ENCODE measurements at places on chromosomes 4 and X.

DNA sequence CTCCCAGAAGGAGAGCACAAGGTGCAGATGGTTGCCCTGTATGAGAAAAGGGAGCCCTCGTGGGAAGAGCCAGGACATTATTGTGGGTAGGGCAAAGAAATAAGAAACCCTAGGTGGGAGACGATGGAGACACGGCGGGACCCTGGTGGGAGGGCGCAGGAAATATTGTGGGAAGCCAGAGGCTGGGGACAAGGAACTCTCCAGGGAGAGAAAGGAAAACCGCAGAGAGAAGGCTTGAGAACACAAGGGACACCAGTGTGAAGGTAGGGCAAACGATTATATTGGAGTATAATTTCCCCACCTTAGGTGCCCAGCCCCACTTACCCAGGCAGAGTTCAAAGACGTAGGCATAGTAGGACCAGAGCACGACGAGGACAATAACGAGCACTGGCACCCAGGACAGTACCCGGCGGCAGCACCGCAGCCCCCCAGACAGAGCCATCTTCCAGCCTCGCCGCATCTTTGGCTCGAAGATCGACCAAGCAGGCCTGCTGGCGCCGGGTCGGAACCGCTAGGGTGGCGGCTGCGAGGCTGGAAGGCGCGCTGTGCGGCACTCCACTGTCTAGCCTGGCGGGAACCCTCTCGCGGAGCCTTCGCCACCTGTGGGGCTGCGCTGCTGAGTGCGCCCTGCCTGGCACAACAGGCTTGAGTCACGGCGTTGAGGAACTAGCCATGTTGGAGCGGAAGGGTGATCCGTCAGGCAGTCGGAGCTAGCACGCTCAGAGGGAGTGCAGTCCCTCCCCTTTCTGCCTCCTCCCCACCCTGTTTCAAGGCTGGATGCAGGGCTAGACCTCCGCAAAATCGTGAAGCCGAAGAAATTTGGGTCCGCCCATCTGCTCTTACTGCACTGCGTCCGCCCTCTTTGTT lies at the start of gene ZDHHC15:
Gene ZDHHC15, minus strand, starts transcription at position 473 of the 867 bp plus-strand sequence. Its CDS starts 13 bp downstream, at position 460.
- peak; percentile 18 for DNase-seq

DNA sequence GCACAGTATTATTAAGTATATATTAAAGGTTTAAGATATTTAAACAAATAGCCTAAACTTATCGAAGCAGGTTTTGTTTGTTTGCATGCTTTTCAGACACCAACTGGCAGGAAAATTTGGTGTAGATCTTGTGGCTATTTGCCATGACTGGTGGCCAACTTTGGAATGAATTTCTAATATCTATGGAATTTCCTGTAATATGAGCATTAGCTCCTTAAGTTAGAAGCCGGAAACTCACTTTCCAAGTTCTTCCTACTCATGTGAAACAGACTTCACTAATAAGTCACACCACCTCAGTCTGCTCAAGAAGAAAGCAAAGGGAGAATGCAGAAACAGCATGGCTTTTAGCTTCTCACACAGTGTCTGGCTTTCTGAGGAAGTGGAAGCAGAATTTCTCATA lies 563.9 kb downstream of the GRXCR1 start:
- DNase-seq: peak; percentile 66

GRCh38 chrX:97850911-97851310 lies 967.2 kb downstream of the RPA4 start:
- DNase-seq: no peak

- DNase-seq: no peak
Observed at GRCh38 chr4:164058776-164059445, 564.4 kb downstream of the TMA16 start.

GRCh38 chr4:22991576-22991975 lies 298.8 kb downstream of the GBA3 start:
- no peak for DNase-seq

DNA sequence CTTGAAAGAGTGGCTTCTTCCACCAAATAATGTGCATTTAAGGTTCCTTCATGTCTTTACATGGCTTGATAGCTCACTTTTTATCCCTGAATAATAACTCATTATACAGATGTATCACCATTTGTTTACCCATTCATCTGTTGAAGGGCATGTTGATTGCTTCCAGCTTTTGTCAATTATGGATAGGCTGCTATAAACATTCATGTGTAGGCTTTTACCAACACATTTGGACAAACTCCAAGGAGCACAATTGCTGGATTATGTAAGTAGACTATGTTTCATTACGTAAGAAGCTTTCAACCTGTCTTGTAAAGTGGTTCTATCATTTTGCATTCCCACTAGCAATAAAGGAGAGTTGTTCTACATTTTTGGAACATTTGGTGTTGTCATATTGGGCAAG lies 2637.0 kb downstream of the PCDH7 start:
- DNase-seq: no peak

- DNase-seq: no peak
Observed at GRCh38 chr4:71270901-71271300, 67.9 kb upstream of the SLC4A4 start.

DNA sequence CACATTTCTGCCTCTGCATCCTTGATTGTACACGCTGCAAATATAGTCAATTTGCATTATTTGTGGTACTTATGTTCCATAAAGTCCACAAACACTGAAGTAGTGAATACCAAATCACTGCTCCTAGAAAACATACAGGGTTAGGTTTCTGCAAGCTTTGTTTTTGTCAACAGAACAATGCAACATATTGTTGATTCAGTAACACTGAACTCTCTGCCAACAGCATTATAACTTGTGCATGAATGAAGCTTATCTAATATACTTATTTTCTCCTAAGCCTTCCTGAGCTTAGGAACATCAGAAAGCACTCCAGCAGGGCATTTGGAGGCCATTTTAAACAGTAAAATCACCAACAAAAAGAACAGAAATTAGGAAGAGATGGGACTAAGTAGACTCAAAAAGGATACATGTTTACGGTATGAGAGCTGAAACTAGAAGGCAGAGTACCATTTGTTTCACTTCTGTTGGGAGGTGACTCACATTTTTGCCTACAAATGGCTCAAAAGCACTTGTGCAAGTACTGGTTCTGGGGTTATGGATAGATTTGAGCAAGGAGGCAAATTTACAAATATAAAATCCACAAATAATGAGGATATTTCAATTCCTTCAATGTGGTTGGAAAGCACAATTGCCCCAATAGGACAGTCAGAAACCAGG lies 14.1 kb downstream of the COX18 start:
- no peak for DNase-seq

DNA sequence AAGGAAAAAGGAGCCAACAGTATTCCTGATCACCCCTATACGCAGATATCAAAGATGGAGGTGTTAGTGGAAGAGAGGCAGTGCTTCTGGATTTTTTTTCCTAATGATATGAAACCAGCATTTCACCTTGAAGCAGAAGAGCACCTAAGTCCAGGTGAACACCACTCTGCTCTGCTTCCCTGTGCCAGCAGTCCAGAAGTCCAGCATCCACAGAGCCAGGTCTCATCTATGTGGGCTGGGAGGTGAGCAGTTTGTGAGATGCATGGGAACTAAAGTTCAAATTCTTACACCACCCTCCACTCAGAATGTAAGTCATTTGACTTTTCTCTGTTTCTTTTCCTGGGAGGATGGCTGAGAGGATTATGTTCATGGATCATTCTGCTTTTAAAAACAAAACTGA lies 202.6 kb downstream of the RELL1 start:
- DNase-seq: no peak

DNA sequence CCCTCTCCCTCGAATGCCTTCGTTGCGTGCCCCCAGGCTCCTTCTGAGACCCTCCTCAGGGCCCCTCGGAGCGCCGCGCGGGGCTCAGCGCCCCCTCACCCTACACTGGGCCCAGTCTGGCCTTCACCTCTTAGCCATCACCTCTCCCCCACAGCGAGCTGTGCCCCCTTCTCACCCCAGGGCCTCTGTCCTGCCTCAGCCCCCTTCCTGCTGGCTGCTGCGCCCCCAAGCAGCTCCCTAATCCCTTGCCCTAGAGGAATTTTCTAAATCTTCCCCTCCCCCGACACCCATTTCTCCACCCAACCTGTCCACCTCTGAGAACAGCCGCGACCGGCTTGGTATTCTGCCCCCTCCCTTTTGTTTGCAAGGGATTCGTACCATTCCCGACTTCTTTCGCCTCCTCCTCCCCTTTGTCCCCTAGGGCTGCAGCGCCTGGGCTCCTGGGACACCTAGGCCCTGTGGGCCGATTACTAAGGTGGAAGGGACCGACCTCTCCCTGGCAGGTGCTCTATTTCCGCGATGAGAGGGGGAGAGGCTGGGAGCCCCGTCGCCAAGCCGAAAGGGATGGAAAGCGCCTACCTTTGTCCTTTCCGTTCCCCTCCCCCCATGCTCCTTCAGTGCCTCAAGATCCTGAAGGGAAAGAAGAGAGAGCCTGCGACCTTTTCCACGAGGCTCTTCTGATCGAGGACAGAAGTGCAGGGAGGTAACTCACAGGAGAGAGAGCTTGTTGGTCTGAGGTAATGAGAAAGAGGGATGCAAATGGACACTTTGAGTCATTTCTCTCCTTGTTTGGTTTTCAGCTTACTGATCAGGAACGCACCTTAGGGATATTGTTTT lies 10.9 kb downstream of the DLG3 start:
- no peak for DNase-seq

DNA sequence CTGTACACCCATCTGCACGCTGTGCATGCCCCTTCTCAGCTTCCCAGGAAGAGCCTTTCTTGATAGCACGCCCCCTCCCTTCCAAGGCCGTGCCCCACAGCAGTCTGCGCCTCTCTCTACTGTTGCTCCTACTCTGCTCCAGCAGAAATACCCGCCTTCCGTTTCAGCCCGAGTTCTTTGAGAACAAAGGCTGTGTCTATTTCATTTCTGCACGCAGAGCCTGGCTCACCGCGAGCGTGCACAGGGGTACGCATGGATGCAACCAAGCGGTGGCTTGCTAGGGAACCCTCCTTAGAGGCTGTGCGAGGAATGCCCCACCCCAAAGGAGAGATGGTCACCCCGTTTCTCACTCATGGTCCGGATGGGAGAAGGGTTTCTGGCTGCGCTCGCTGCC lies 485 bp downstream of the AADAT start:
- peak; percentile 61 for DNase-seq

- no peak for DNase-seq
Observed at GRCh38 chrX:24920769-24921168, 95.0 kb downstream of the ARX start.

DNA sequence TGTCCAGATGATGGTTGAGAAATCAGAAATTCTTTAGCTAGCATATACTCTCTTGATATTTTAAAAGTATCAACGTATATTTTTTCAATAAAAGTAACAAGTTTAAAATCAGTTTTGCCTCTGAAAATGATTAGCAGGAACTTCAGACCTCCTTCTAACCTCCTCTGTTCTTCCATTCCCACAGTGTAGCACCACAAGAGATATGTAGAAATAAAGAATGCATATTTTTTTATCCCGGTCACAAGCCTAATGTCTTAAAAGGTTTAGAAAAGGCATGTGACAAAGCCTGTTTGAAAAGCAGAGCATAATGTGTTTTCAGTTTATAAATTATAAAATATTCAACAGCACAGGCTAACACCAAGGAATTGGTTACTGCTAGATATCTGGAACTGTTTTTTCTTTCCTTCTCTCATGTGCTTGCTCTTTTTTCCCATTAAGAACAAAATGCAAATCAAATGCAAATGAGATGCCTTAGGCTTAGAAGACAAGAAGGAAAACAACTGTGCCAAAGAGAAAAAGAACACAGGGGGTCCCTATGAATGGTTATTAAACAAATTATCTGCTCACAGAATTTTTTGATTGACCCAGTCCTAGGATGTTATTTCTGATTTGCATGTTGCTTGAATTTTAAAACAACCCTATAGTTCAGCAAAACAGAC lies 351.7 kb upstream of the FAM241A start:
- DNase-seq: no peak

DNA sequence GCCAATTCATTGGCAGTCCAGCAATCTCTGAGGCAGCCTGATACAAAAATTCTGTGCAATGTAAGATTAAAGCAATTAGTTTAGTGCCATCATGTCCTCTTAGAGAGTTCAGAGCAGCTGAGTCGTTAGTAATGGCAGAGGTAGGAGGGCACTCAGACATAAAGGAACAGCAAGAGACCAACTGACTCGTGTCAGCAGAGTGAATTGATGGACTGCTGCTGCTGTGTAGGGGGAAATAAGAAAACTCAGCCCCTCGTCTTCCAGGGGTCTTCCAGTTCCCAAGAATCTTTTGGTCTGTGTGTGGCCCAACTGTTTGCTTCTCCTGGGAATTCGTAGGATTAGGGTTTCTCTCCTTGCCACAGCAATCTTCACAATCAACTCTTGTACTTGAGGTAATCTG lies 100.9 kb downstream of the TTC29 start:
- no peak for DNase-seq

- DNase-seq: peak; percentile 89
Observed at GRCh38 chr4:156968479-156968984, 3.1 kb downstream of the PDGFC start.

DNA sequence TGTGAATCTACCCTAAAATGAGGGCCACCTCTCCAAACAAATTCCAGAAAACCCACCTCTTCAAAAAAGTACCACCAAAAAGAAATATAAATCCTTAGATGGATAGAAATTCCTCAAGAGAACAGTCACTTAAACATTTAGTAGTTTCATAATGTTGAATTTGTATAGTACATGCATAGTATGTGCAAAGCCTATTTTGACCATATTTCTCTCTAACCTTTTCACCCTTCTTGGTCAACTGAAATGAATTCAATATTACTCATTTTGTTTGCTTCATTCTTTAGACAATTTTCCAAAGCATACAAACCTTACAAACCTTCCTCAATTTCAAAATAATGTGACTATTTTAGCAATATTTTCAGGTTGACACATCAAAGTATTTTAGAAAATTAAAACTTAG lies 4.1 kb downstream of the RHOXF1 start:
- DNase-seq: no peak

- no peak for DNase-seq
Observed at GRCh38 chr4:105509291-105509690, 35.4 kb upstream of the PPA2 start.

DNA sequence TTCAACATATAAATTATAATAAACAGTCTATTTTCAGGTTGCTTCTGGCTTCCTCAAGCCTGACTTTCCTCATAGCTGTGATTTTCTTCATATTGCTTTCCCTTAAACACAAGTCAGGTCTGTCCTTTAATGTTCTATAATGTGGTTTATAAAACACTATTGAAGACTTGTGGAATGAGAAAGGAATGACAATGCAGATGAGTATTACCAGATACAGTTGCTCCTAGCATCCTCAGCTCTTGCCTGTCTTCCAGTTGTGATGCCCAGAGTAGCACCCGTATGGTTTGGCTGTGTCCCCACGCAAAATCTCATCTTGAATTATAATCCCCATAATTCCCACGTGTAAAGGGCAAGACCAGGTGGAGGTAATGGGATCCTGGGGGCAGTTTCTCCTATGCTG lies 265.7 kb upstream of the BOD1L1 start:
- DNase-seq: no peak

- no peak for DNase-seq
Observed at GRCh38 chrX:16853537-16853936, 16.6 kb downstream of the RBBP7 start.

GRCh38 chr4:48064349-48064748 lies 47.8 kb downstream of the NIPAL1 start:
- no peak for DNase-seq

Measured in fibroblast of lung (primary cell).